Thoracic aorta (tissue), 2 donors: ENCODE measurements at places on chromosomes 12 and 14. TPM values are rescaled to one million over a fixed set of nuclear protein-coding genes. Genes with fewer than 3 reads are reported as not detected.

Gene SSTR1
- 0.95 TPM for total RNA-seq

Gene COX8C
- not detected for total RNA-seq

Gene TCL1B
- not detected for total RNA-seq

Gene RPL6
- total RNA-seq, result 544 TPM

Gene GPR65
- 1.9 TPM for total RNA-seq

Gene EGLN3
- total RNA-seq, result 10.8 TPM

Gene PIWIL1
- total RNA-seq, result not detected

Gene PLEKHG7
- not detected for total RNA-seq

Gene DCN
- 869 TPM for total RNA-seq

Gene TAS2R20
- 5.8 TPM for total RNA-seq

Gene SERPINA10
- not detected for total RNA-seq

Gene KLRF2
- not detected for total RNA-seq

Gene ALKBH2
- 15.3 TPM for total RNA-seq

Gene OTOGL
- total RNA-seq, result 0.14 TPM

DNA sequence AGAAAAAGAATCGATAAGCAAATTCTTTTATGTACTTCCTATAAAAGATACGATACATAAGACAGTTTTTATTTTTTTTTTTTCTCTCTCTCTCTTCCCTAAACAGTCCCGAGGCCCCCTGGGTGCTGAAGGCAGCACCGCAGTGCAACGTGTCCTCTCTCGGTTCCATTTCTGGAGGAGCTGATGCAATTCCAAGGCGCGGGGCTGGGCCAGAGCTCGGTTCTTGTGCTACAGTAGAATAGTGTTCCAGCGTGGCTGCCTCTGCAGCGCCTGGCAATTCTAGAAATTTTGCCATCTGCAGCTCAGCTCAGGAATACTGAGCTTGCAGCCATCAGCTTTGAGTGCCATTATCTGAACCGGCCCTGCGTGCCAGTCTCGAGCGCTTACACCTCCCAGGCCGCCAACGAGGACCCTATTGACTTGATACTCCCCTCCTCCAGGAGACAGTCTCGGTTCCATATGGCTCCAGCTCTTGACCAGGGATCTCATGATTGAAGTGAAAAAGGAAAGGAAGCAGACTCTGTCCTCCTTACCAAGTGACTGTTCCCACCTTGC is 630 bp downstream of the ALDH1L2 start:
- DNase-seq, result peak; percentile 24

DNA sequence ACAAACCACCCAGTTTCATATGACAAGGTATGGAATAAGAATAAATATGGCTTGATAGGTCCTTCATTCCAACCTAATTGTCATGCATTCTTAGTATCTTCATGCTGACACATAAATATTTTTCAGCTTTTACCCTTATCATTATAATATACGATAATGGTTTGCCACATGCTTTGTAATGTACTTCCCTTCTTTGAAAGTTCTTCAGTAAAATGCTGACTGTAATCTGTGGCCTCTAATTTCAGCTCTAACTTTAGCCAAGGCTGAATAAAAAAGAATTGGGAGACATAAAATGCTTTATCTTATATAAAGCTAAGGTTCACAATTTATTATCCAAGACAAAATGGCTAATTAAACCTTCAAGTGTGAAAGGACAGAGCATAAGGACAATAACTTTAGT is 2.6 kb upstream of the MAP4K5 start:
- no peak for DNase-seq

DNA sequence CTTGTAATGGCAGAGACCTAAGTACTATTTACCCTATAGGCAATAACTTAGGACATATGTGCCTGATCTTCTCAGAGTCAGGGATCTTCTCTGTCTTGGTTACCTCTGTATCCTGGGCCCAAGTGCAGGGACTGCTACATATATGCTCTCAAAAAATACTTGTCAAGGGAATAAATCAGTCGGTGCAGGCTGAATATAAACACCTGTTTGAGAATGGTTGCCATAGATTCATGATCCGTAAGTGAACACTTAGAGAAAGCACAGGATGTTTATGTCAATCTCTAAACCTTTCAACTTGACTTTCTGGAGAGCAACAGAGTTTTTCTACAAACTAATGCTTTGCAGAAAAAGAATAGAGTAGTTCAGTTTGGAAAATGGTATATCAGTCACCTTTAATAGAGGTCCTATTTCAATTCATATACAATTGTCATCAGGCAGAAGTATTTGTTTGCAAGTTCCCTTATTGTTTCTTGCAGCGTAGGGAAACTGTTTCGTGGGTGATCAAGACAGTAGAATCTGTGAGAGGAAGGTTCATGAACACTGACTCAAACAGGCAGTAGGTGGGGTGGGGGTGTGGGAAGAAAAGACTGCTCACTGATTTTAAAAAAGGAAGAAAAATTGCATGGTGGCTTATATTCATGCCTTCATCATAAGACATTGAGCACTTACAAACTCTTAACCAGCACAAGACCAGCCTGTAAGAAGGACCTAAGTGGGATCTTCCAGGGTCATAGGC is 6.0 kb upstream of the UBE2N start:
- no peak for DNase-seq

GRCh38 chr12:22228022-22228875 is 106.3 kb downstream of the ST8SIA1 start:
- DNase-seq, result no peak

GRCh38 chr14:61973981-61974380 is 211.8 kb downstream of the SNAPC1 start:
- no peak for DNase-seq

DNA sequence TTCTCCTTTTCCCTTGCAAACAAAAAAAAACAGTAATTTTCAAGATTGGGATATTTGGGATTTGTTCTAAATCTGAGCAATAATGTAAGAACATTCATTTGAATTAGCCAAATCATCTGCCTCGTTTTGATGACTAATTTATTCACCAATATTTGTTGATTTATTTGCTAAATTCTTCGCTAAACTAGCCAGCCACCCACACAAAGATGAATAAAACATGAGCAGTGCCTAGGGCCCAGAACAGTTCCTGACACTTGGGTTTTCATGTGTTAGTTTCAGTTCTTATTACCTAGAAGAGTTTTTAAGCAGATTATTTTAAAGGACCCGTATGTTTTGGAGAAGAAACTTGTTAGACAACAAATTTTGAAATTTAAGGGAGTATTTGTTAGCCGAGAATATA is 1.4 kb downstream of the ETNK1 start:
- DNase-seq, result no peak

DNA sequence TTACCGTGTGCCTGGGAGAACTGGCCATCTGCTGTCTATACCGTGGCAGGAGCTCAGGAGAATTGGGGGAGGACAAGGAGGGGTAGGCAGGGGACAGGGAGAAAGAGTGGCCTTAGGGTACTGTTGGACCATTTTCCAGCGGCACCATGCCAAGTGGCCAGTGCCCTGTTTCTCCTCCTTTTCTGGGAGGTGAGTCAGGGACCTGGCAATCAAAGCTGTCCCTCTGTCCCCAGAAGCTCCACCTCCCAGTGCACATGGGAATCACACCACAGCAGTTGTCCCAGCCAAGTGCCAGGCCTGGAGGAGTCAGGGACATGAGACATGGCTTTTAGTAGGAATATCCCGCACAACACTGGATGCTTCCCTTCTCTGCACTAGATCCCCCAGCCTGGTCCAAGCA is 118.0 kb downstream of the GCH1 start:
- DNase-seq, result peak; percentile 52

- DNase-seq, result no peak
These were observed 208.6 kb upstream of the TMTC1 start for GRCh38 chr12:29992366-29992765.

DNA sequence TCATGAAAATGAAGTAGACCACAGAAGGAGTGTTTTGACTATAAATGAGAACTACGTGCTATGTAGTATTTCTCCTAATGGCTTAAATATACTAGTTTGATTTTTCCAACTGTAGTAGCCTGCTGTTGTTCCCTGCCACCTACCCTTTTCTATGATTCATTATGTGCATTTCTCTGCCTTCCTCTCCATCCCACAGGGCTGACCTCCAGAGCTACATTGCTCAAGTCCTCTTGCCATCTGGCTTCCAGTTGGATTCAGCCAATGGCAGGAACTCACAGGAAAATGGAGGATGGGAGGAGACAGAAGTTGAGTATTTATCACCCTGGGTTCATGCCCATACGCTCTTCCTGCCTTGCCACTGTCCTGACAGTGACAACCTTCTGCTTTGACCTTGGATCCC is 515.3 kb downstream of the SOX5 start:
- no peak for DNase-seq

- no peak for DNase-seq
These were observed 196.6 kb upstream of the DCN start for GRCh38 chr12:91379051-91379775.

- DNase-seq, result no peak
These were observed 18.3 kb downstream of the DYRK4 start for GRCh38 chr12:4580281-4580688.

DNA sequence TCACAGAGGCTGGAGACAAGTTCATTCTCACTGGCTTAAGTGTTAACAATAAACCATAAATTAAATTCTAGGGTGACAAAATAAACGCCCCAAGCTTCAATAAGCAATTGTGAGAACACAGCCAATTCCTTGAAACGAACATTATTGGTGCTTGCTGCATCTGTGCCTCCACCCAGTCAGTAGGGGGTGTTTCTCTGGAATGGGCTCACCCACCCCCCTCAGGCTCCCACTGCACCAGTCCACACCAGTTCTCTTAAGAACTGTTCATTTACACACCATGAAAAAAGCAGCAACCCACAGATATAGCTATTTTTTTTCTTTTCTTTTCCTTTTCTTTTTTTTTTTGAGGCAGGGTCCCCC is 34.7 kb downstream of the CDC42BPB start:
- no peak for DNase-seq

DNA sequence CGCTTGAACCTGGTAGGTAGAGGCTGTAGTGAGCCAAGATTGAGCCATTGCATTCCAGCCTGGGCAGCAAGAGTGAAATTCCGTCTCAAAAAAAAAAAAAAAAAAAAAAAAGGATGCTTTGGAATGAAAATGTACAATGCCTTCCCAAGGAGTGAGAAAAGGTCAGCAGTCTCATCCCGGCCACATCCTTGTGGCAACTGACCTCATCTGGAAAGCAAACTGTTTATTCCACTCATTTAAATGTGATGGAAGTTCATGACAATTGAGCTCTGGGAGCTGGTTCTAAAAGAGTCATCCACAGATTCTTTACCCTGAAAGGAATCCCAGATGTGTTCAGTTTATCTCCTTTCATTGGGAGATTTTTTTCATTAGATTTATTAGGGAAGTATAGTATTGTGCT is 19.4 kb upstream of the LIMA1 start:
- DNase-seq, result no peak
